ENCODE measurements at places on chromosomes 7 and 10.

GRCh38 chr7:93378131-93378760 lies 146.1 kb downstream of the VPS50 start:
- no peak for DNase-seq

GRCh38 chr7:28615091-28615490 lies 202.8 kb downstream of the CREB5 start:
- DNase-seq: no peak

- DNase-seq: no peak
Observed at GRCh38 chr10:53843736-53844362, 957.2 kb downstream of the PCDH15 start.

GRCh38 chr7:96344236-96344635 lies 22.3 kb upstream of the SLC25A13 start:
- no peak for DNase-seq

DNA sequence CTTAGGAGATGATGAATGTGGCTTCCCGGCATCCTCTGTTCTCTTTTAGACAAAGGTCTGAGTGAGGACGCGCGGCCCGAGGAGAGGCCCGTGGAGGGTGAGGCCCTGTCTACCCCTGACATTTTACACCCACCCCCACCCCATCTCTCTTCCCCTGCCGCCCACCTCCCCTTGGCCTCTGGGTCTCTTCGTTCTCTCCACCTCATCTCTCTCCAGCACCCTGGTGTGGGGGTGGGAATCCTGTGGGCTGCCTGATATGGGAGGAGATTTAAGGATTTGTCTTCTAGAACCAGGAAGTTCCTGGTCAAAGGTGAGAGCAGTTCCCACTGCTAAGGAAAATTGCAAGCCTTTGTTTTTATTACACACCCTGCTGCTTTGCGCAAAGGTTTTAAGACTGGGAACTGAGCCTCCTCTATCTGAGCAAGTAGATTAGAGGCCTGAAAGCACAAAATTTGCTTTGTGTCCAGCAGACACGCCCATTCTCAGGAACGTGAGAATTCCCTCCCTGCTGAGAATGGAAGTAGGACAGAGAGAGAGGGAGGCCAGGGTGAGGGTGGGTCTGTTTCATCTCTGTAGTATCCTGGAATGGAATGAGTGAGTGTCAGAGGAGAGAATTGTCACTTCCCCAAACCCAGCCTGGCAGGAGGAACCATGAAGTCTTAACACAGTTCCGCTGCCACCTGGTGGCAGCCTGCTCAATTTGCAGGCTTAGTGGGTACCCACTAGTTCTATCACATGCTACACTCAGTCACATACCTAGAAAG lies 91.2 kb downstream of the GTF2IRD1 start:
- DNase-seq: no peak

- no peak for DNase-seq
Observed at GRCh38 chr10:3287572-3288445, 115.2 kb upstream of the PITRM1 start.

DNA sequence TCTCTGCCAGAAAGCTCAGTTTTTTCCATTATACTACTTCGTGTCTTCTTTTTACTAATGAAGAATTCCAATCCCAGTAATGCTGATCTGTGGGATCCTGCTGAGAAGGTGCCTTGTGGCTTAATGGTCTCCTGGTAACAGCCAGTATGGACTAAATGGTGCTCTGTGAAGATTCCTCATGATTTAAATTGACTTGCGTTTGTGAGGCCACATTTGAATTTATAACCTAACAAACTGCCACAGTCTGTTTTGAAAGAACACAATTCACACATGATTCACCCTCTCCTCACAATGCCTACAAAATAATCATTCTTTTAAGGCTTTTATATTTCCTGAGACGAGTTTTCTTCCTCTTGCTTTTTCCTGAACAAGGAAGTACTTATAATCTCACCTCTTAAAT lies 140.0 kb downstream of the MBL2 start:
- DNase-seq: no peak

- no peak for DNase-seq
Observed at GRCh38 chr7:101543846-101544245, 85.2 kb downstream of the MYL10 start.

- DNase-seq: no peak
Observed at GRCh38 chr10:76946270-76946669, 691.3 kb downstream of the KCNMA1 start.

DNA sequence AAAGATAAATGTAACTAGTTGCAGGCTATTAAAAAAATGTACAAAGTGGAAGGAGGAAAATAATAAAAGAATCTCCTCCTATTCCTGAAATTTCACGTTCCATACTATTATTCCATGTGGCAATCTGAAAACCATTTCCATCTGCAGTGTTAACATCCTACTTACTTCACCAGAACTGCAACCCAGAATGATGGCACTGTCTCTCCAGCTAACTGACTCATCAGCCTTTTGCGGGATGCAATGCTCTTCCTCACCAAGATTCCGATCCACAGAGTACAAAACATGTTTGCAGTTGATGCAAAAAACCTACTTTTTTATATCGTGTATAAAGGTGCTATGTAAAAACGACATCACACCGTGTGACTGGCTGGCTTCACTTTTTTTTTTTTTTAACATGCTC lies 50.8 kb downstream of the ESYT2 start:
- DNase-seq: no peak

- no peak for DNase-seq
Observed at GRCh38 chr7:139946533-139946932, 116.2 kb downstream of the PARP12 start.

GRCh38 chr10:99489271-99489670 lies 43.5 kb upstream of the NKX2-3 start:
- DNase-seq: no peak

- DNase-seq: no peak
Observed at GRCh38 chr10:16606421-16606820, 84.7 kb upstream of the C1QL3 start.

DNA sequence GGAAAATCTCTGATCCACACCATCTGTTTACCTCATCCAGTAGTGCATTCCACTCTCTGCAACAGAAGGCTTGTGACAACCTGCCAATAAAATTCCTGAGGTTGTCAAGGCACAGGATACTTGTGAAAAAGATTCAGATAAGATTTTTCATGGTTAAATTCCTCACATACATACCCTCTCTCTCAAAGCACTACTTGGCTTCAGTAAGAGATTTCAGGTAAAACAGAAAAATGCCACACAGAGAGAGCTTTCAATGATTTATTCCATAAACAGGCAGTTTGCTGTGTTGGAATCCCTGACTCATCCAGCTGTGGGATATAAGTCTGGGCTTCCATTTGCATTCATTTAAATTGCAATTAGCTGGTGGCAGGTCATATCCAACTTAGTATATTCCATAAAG lies 99.7 kb upstream of the CAV2 start:
- DNase-seq: no peak

DNA sequence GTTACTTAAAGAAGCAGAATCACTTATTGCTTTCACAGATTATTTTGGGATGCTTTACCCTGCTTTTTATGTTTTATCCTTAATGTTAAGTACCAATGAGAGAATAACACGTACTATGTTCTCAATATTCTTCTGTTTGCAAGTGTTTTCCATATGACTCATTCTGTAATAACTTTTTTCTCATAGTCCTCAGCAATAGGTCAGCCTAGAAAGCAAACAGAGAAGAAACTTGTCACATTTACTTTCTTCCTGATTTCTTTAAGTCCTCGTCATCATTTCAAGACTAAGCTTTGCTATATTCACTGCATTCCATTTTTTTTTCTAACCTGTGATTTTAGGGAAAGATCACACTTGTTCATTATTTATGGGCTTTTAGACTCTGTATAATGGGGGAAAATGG lies 6.8 kb upstream of the AGR2 start:
- DNase-seq: no peak

GRCh38 chr7:155268921-155269650 lies 28.6 kb upstream of the INSIG1 start:
- DNase-seq: no peak

DNA sequence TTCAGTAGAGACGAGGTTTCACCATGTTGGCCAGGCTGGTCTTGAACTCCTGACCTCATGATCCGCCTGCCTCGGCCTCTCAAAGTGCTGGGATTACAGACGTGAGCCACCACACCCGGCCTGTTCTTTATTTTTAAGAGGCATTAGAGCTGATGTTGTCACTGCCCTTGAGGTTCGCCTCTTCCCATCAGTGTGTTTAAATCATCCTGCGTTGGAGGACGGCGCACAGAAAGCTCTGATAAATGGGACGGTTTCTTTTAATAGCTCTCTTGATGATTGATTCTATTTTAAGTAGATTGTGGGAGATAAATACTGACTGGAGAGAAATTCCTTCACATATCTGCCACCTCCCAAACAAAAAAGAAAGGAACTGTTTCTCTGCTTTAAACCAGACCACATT lies 29.0 kb downstream of the UPP1 start:
- no peak for DNase-seq

DNA sequence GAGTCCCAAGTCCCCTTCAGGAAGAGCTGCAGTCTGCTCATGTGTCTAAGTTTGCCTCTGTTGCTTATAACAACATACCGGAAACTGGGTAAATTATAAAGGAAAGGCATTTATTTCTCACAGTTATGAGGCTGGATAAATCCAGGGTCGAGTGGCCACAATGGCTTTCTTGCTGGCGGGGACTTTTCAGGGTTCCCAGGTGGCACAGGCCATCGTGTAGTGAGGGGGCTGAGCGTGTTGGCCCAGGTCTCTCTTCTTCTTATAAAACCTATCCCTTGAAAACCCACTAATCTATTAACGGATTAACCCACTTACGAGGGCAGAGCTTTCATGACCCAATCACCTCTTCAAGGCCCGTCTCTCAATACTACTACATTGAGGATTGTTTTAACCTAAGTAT lies 8.7 kb downstream of the VIPR2 start:
- DNase-seq: no peak

DNA sequence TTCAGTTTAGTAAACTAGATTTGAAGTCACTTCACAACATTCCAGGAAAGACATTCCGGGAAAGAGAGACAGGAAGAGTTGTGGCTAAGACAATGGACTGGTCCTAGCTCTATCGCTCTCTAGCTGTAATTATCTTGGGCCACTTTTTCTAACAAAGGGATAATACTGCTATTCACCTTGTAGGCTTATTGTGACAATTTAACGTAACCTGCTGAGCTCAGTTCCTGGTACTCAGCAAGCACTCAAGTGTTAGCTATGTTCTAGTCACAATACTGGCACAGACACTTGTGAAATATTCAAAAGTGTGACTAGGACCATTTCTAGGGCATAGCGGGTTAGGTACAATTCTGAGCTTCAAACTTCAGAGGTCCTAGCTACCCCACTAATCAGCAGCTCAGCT lies 12.0 kb upstream of the NRCAM start:
- DNase-seq: no peak

DNA sequence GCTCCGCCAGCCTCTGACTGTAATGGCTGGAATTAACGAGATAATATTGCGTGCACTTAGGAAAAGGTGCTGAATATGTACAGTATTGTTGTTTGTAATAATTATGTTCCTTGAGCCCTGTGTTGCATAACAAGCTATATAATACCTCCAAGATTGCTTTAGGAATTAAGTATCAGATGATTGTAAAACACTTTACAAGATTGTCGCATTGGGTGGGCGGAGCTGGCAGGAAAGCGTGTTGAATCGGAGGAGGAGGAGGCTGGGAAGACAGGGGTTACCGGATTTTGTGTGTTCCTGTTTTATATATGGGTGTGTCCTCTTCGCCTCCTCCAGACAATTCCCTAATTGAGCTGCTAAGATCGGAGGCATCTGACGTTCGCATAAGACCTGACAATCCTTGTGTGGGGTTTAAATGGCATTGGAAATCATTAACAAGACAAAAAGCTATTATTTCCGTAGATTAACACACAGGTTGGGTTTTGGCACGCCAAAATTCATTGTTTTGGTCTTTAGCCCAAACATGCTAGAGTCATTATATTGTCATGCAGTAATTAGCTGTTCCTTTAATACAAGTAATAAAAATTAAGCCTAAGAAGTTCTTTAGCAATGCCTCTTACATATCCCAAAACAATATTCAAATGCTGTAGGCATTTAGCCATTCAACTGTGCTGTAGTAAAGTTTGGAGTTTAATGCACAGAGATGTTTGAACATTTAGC lies 192.9 kb upstream of the SH2B2 start:
- no peak for DNase-seq

DNA sequence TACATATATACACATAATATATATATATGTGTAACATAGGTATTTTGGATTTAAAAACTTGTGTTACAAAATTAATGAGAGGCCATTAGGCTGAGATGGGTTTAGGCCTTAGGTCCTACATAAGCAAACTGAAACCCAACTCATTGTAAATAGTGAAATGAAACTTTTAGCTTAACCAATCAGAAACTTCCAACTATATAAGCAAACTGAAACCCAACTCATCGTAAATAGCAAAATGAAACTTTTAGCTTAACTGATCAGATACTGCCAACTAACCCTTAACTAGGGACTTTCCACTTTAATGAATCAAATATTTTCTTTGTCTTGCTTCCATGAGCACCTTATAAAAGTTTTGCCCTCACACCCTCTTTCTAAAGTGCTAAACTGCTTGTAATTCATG lies 17.3 kb upstream of the SAMD9L start:
- no peak for DNase-seq

DNA sequence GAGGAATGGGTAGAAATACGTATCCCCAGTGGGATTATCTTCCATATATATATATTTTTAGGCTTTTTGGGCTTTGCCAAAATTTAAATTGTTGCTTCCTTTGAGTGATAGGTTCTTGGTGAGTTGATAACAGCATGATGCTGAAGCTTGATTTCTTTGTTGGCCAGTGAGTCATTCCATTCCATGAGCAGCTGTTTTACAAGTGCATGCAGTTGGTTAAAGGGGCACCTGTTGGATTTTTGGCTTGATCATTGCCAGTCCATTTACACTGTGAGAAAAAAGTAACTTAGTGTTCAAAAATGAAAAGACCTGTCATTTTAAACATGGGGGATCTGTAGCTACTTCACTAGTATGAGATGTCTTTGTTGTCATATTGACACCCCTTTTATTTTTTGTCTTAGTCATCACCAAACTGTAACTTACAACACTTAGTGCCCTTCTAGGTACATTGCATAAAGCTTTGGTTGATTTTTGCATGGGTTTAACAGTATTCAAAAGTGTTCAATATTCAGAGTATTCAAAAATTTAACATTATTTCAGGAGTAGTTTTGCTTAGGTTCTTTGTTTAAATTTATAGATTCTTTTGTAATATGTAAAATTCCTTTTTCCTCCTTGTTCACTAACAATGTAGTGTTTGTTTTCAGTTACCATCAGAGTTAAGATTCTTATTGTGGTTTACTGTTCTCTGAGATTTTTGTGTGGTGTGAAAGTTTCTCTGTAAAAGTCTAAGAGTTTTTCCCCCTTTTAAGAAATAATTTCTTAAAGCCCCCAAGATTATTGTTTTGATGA lies 8.8 kb downstream of the AKAP9 start:
- DNase-seq: no peak
